ENCODE measurements at places on chromosomes 7 and 10.

- no peak for DNase-seq
Measured at GRCh38 chr10:58436071-58436470, 50.9 kb downstream of the TFAM start.

DNA sequence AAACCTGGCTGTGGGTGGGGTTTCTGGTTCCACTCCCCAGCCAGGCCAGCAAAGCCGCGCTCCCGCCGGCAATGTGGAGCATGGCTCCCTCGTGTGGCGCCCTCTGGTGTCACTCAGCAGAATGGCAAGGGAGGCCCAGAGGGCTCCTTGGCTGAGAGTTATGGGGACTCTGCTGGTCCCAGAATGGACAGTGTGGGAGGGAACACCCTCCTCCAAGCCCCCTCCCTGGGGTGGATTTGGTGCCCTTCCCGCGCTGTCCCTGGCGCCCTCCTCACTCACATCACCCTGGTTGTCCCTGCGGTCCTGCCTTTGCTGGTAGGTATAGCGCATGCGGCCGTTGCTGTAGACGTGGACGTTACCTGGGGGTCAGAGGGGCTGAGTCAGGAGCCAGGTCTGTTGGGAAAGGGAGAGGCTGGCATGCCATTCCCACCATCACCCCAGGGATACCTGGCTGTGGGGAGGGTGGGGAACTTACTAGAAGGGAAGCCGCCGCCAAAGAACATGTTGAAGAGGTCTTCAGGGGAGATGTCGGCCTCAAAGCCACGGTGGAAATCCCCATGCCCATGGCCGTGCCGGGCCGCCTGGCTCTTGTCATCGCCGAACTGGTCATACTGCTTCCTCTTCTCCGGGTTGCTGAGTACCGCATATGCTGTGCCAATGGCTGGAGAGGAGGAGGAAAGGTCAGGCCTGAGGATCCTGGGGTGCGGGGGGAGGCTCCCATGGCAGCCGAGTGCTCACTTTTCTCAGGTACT lies 14.0 kb downstream of the DNAJB12 start:
- no peak for DNase-seq

DNA sequence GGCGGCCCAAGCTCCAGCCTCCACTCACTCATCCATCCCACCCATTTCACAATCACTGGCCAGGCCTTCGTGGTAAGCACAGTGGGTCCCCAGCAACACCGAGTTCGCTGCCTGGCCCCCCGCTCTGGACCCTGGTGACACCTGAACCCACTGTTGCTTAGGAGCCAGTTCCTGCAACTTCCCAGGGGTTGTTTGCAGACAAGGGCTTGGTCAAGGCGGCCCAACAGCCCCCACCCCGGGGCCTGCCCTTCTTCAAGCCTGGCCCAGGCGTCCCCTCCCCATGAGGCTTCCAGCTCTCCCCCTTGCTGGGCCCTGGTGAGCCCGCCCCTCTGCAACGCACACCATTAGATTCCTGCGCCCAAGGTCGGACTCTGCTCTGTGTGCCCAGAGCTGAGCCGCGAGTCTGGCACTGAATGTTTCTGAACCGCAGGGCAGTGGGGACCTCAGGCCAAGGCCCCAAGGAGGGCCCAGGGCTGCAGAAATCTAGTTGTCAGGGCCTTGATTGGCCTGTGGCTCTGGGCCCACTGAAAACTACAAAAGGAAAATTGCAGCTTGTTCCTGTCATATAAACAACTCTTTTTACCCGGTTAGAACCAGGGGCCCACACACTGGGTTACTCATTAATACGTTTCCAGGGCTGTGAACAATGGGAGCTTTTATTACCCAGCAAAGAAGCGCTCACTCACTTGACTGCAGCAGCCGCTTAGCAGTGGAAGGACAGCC lies 2.1 kb upstream of the COX19 start:
- DNase-seq = no peak

- no peak for DNase-seq
Measured at GRCh38 chr10:36171556-36171952, 529.5 kb upstream of the FZD8 start.

DNA sequence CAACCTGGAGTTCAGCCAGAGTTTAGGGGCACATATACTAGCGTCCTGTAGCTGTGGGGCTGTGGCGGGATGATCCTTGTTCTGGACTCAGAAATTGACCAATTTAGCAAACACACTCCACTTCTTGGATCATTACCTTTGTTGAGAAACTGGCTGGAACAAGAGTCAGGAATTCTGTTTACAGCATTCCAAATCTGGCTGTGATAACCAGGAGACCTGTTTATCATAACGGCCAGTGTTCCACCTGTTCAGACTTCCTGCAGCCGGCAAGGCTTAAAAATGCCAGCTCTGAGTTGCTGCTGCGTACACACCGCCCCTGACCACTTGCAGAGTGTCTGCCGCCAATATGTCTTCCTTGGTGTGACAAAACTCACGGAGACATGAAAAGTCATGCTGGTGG lies 64.8 kb downstream of the ARMC3 start:
- DNase-seq = no peak

GRCh38 chr7:127514499-127514898 lies 70.9 kb downstream of the GCC1 start:
- DNase-seq = peak; percentile 14

DNA sequence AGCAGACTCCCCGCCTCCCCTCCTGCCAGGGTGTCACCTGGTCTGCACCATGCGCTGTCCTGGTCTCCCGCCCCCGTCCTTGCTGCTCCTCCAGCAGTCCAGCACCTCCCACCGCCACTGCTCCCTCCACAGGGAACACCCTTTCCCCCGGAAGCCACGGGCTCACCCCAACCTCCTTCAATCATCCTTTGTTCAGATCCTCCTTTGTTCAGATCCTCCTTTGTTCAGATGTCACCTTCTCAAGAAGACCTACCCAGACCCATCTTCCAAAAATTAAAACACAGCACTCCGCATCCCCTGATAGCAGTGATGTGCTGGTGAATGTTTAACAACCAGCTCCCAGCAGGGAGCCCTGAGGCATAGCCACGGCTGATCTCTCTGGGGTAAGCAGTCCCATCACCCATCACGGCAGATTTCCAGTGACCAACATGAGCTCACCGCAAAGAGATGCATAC lies 237.7 kb downstream of the USP6NL start:
- DNase-seq = no peak
